ENCODE measurements at places on chromosomes 12 and 14.

- DNase-seq, result peak; percentile 12
These were observed 297.5 kb downstream of the RPAP3 start for GRCh38 chr12:47408171-47408871.

DNA sequence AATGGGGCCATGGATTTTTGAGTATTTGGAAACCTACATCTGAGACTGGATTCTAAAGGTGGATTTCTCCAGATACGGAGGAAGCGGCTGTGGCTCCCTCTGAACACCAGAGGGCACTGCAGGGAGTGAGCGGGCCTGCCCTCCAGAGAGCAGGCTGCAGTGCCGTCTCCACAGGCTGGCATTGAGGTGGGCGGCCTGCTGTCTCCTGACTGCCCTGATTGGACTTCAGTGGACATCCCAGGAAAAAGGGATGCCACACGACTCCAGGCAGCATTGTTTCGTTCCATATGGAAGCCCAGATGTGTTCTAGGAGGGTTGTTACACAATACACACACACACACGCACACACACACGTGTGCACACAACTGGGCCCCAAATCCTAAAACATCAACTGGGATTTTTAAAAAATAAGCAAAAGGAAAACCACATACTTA, 20.9 kb upstream of the ANO2 start:
- DNase-seq, result peak; percentile 32

DNA sequence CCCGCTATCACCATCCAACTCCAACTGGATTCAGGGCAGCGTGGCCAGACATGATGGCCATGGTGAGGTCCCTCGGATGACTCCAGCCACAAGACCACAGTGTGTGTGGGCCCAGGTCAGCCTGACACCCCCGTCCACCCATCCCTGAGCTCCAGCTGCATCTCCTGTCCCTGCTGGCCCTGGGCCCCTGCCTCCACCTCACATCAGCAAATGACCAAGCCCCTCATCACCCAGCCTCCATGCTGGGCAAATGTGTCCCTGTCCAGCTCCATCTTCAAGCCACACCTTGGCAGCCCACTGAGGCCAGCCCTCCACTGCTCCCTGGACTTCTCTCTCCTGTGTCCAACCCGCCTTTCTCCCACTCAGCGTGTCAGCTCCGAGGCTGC, 3.2 kb downstream of the GPR132 start:
- no peak for DNase-seq

GRCh38 chr12:49482095-49483051, 56.5 kb upstream of the KCNH3 start:
- no peak for DNase-seq

- DNase-seq, result no peak
These were observed 527.7 kb downstream of the RPS29 start for GRCh38 chr14:49058511-49058910.

GRCh38 chr12:75705749-75706711, 194.6 kb upstream of the KRR1 start:
- DNase-seq, result no peak

GRCh38 chr12:26101350-26101734, 23.5 kb downstream of the BHLHE41 start:
- no peak for DNase-seq

GRCh38 chr12:53102883-53103807, at the start of gene SOAT2:
SOAT2 (plus strand) TSS chr12:53103486; CDS start chr12:53103578, 92 bp downstream.
- DNase-seq, result no peak

DNA sequence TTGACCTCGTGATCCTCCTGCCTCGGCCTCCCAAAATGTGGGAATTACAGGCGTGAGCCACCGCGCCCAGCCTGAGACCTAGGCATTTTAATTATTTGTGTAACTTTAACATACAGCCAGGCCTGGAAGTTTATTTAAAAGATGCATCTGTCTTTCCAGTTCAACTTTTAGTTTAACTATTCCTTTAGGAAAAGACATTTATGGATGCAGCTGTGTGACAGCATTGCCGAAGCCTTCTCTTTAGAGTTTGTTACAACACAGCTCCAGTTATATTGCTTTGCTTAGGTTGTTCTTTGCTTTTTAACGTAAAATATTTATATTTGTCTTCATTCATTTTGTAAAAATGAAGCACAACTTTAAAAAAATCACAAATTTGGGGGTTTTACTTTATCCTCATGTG, 67.0 kb downstream of the DIP2B start:
- DNase-seq, result no peak

DNA sequence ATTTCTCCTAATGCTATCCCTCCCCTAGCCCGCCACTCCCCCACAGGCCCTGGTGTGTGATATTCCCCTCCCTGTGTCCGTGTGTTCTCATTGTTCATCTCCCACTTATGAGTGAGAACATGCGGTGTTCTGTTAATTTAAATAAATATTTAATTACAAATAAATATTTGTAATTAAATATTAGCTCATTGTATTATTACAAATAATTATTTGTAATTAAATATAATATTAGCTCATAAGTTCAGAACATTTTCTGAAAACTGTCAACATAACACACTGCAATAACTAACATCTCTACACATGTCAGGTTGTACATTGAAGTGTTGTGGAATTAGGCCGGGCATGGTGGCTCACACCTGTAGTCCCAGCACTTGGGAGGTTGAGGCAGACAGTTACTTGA, 5.4 kb downstream of the RAB3IP start:
- DNase-seq, result no peak

- DNase-seq, result no peak
These were observed 213.5 kb upstream of the SLC38A2 start for GRCh38 chr12:46585854-46586621.

GRCh38 chr12:2246358-2246757, 193.6 kb downstream of the CACNA1C start:
- no peak for DNase-seq

GRCh38 chr14:65024957-65025356, 38.3 kb downstream of the FNTB start:
- DNase-seq, result no peak
